ENCODE measurements at places on chromosomes 13 and 19.

GRCh38 chr19:42658076-42658475 lies 63.4 kb upstream of the CEACAM8 start:
- no peak for DNase-seq

GRCh38 chr13:41751734-41752445 lies 209.0 kb downstream of the VWA8 start:
- no peak for DNase-seq

DNA sequence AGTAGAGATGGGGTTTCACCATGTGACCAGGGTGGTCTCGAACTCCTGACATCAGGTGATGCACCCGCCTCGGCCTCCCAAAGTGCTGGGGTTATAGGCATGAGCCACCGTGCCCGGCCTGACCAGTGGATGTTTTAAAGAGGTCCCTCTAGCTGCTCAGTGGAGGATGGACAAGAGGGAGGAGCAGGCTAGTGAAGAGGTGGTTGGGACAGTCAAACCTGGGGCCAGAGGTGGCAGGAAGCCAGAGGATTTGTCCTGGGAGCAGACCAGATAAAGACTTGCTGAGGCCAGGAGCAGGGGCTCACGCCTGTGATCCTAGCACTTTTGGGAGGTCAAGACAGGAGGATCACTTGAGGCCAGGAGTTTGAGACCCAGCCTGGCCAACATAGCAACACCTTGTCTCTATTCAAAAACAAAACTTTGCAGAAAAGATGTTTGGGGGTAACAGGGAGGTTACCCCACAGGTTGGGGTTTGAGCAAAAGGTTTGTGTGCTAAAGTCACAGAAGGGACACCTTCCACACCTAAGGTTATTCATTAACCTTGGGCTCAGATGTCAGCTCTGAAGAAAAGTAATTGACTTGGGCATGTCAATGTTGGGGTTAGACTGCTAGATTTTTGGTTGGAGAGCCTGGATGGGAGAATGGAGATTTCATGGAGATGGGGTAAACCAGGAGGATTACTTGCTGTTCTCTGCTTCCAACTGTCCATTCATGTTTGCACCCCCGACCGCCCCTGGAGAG lies 9.0 kb downstream of the BCAM start:
- DNase-seq = no peak

- no peak for DNase-seq
Measured at GRCh38 chr13:45327253-45327955, 13.6 kb downstream of the TPT1 start.

DNA sequence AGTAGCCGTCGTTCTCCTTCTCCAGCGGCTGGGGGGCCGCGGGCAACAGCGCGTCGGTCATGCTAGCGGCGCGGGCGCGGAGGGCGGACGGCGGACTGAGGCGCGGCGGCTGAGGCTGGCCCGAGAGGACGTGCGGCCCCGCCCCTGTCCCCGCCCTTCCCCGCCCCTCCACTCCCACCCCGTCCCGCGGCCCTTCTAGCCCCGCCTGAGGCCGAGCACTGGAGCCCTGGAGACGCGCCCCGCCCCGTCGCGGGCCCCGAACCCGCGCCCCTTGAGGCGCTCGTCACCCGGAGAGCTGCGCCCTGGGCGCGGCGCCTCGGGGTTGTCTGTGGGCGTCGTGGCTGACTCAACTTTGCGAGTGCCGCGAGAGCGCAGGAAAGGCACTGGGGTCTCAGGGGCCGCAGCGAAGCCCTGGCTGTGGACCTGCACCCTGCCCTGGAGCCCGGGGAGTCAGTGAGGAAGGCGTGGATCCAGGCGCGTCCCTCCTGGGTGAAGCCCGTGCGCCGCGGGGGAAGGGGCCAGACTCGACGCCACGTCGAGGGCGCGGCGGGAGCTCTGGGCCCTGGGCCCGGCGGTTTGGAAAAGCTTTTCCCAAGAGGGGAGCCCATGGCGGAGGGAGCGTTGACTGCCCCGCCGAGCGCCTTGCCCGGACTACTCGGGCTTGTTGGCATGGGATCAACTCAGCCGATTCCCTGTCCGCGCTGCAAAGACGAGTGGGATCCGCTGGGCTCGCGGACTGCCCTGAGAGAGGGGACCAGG lies at the start of gene RHPN2:
Gene RHPN2 (minus strand): TSS at position 97 of the 759 bp plus-strand sequence. CDS start 36 bp downstream, at position 61.
- DNase-seq = no peak

DNA sequence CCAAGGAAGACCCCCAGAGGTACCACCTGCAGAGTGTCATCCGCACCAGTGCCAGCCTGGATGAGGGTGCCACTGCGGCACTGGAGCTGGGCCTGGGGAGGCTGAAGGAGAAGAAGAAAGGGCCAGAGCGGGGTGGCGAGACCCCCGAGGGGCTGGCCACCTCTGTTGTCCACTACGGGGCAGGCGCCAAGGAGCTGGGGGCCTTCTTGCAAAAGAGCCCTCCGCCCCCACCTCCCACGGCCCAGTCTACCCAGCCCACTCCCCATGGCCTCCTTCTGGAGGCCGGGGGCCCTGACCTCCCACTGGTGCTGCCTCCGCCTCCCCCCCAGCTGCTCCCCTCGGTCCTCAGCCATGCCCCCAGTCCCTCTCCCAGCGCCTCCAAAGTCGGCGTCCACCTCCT lies 5.4 kb downstream of the PRR12 start:
- no peak for DNase-seq

GRCh38 chr13:41231786-41232185 lies 31.6 kb downstream of the MTRF1 start:
- DNase-seq = no peak

DNA sequence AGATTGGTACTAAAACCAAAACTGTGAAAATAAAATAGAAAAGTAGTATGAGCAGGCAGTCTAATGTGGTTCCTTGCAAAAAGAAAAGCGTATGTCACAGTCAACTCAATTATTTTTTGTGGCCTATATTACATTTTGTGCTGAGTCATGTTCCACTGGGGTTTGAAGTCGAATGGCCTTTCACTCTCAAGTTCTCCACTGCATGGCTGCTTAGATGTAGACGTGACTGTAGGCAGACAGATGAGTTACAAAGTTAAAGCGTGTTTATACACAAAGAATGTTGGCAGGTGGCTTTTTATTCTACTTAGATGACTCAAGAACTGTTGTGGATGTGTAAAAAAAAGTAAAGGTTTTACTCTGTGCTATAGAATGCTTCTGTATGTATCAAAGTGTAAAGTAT lies 133.9 kb downstream of the SLITRK6 start:
- DNase-seq = no peak

DNA sequence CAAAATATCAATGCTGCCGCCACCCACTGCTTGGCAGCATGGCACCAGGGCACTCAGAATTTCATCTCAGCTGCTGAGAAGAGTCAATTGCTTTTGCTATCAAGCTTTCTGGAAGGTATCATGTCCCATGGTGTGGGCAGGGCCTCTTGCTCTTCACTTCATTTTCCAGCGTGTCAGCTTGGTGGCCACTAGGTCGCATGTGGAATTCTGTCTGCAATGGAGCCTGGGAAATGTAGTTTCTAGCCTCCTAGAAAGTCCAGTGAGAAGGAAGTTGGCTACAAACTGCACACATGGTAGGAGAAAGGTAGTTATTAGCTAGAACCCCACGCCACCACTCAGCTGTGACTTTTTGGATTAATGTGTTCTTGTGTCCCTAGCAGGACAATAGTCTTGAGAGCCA lies 105.3 kb downstream of the MYO16 start:
- DNase-seq = no peak

DNA sequence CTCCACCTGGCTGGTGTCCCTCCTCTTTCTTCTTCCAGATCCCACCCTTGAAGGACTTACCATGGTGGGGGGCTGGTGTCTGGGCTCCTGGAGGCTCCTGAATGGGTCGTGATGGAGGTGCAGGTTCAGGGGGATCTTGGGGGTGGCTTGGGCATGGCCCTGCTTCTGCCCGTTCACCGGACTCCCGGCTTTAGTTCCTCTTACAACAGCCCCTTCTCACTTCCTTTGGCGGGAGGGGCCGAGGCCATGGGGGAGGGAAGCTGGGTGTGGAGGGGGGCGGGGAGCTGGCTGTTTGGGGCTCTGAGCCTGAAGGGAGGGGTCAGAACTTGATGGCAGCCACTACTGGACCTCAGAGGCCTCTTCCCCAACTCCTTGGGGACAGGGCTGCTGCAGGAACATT lies at the start of gene MYO1F:
Gene MYO1F (minus strand): TSS at position 196 of the 400 bp plus-strand sequence. CDS start 133 bp downstream, at position 63.
- DNase-seq = no peak

DNA sequence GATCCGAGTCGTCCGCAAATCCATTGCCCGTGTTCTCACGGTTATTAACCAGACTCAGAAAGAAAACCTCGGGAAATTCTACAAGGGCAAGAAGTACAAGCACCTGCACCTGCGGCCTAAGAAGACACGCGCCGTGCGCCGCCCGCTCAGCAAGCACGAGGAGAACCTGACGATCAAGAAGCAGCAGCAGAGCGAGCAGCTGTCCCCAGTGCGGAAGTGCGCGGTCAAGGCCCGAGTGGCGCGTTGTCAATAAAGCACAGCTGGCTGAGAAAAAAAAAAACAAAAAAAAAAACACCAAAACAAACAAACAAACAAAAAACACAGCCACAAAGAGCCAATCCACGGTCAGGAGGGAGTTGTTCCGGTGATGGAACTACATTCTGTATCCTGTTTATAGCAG lies 4.7 kb upstream of the GNA15 start:
- DNase-seq = no peak

GRCh38 chr19:51407511-51408131 lies 9.8 kb downstream of the SIGLEC10 start:
- no peak for DNase-seq

DNA sequence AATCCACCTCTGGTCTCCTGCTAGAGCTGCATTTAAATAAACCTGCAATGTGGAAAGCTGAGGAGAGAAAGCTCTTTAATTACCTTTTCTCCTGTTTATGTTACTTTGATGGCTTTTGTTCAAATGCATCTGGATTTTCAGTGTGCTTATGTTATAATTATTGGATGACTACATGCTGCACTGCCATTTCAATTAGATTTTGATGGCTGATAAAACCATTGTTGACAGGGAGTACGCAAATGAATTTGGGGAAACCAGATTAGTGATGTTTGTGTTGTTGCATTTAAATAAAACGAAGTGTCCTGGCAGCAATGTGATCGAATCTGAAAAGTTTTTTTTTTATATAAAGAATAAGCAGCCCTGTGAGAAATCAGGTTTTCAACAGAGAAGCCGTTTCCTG lies 799.8 kb downstream of the DIAPH3 start:
- DNase-seq = no peak

- no peak for DNase-seq
Measured at GRCh38 chr19:16383584-16384161, 59.0 kb downstream of the KLF2 start.

- DNase-seq = no peak
Measured at GRCh38 chr13:49776871-49777270, 15.6 kb downstream of the KPNA3 start.

GRCh38 chr19:37973666-37974065 lies 66.7 kb downstream of the SIPA1L3 start:
- DNase-seq = no peak

GRCh38 chr13:33497146-33497845 lies 211.7 kb upstream of the STARD13 start:
- no peak for DNase-seq

DNA sequence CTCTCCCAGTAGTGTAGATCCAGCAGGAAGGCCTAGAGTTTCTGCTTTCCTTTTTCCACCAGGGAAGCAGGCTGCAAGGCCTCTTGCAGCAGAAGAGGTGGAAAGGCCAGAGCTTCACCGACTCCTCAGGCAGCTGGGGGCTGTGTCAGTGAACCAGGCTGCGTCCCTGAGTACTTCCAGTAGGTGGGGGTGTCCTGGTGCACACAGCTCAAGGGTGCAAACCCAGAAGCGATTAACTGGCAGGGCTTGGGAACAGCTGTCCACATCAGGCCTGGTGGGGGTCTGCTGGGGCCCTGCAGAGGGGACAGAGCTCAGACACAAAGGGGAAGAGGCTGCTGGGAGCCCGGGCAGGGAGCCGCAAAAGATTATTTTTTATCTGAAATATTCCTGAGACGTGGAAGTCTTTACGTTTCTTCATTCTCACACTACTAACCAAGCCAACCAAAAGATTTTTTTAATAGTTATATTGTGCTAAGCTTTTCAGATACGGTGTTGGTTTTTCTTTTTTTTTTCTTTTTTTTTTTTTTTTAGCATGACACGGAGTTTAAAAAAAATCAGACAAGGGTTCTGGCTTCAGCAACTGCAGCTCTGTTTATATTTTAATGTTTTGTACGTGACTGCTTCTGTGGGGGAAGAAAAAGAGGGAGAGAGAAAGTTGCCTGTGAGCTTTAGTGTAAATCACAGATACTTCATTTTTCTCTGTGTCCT lies 11.0 kb downstream of the TSHZ3 start:
- DNase-seq = no peak

DNA sequence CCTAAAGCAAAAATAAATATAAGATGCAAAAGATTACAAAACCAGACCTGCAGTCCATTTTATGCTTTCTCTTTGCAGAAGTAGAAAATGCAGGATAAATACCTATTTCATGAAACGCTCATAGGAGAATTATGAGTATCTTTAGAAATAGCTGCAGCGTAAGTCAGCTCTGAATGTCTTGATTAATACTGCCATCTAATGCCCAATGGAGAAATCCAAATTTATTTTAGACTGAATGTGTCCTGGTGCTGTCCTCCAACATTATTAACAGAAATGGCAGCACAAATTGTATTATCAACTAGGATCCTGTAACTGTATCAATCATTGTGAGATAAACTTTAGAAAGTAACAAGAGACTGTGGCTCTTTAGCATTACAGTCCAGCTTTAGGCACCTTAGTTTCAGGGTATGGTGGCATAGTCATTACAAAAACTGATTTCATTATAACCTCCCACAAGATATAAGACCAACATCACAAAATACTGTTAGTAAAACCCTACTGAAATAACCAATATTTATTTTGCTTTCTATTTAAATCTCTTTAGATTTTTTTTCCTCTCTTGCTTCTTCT lies 162.1 kb upstream of the MIR17HG start:
- no peak for DNase-seq

GRCh38 chr13:86714495-86714894 lies 915.3 kb upstream of the SLITRK6 start:
- DNase-seq = no peak

DNA sequence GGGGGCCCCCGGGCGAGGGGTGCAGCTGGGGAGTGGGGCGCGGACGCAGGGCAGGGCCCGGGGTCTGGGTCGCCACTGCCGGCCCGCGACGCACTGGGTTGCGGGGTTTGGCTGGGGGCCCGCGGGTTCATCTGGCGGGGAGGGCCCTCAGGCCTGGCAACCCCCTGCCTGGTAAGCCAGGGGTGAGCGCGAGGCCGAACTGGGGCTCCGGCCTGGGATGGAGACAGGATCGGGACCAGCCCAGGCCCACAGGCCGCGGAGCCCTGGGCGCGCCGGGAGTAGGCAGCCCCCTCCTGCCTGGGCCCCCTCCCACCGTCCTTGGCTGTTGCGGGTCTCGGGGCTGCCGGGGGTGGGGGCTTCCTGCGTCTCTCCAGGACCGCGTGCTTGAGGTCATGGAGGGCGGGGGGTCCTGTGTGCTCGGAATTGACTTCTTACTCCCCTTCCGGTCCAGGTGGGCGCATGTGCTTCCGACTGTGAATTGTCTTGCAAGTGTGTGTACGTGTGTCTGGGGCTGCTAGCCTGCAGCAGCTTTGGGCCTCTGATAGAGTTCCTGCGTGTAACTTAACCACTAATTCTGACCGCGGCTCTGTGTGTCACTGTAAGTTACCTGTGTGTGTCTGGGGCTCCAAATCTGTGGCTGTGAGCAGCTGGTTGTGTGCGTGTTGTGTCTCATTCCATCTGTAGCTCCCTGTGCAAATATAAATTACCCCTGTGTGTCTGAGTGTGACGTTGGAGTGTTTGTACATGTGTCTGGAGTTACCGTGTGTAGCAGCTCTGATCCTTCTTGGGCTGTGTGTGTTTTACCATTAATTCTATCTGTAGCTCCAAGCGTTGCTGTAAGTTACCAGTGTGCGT lies 751 bp downstream of the GRAMD1A start:
- DNase-seq = peak; percentile 68

- peak; percentile 31 for DNase-seq
Measured at GRCh38 chr13:29954082-29955028, 103.9 kb upstream of the UBL3 start.

All from effector memory CD4-positive, alpha-beta T cell (primary cell).